Tibial nerve (tissue), 4 donors: ENCODE measurements at places on chromosomes 11 and 22. TPM values are rescaled to one million over a fixed set of nuclear protein-coding genes. Genes with fewer than 3 reads are reported as not detected.

DNA sequence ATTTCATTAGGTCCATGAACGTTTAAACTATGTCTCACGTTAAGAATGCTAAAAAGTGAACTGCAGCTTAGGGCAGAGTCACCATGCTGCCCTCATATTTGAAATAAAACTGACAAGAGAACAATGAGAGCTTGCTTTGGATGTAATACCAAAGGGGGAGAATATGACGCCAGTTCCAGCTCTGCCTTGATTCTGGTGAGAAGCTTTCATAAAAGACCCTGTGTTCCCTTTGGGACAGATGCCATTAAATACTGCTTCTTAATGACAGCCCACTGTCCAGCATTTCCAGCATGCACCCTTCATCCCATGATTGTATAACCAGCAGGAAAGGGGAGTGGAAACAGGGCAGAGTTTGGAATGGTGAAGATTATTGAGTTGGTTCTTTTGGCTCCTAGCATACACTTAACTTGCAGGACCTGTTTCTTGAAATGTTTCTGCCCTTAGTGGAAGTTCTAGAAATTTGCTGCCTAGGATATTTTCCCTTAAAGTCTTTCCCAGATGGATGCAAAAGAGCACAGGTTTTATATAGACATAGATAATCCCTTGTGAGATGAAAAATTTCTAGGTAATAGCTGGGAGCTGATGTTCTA lies 139.3 kb upstream of the LDLRAD3 start:
- no peaks in the 10 kb centered on the region for H3K4me1 ChIP-seq
- no peaks in the 10 kb centered on the region for H3K36me3 ChIP-seq
- no peaks in the 10 kb centered on the region for H3K27me3 ChIP-seq
- no peak overlapping the region for H3K4me3 ChIP-seq

DNA sequence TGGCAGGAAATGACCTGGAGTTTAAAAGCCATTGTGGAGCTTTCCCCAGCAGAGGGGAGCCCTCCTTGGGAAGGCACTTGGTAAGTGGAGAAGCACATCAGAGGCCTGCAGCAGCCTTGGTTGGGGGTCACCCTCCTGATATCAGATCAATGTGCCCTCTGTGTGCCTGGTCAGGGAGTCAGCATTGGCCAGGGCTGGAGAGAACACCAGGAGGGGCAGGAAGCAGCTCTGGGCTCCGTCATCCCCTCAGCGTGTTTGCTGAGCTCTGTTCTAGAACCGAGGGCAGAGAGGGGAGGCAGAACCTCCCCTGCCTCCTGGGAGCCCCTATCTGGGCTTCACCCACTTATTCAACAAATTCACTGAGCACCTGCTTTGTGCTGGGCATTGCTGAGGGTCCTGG lies 846.0 kb downstream of the TBC1D22A start:
- H3K27ac ChIP-seq: no peak overlapping the region
- no peak for DNase-seq
- H3K36me3 ChIP-seq: no peaks in the 10 kb centered on the region
- H3K27me3 ChIP-seq: no peaks in the 10 kb centered on the region
- H3K4me1 ChIP-seq: no peaks in the 10 kb centered on the region
- no peak overlapping the region for H3K4me3 ChIP-seq

DNA sequence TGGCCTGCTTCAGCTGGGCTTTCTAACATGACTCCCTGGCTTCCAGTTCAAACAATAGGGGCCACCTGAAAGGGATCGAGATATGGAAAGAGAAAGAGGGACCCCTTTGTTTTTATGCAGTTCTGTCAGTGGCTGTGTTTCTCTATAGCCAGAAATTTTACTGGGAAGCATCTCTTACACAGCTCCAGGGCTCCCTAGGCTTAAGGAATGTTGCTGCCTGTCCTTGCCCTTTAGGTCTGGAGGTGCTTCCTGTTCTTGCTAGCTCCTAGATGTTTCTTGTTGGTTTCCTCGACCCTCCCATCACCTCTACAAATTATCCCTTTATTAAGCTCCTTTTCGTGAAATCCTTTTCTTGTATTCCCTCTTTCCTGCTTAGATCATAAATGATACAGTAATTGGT lies 21.8 kb upstream of the OR56A1 start:
- no peak overlapping the region for H3K27ac ChIP-seq
- DNase-seq: no peak
- H3K36me3 ChIP-seq: no peaks in the 10 kb centered on the region
- no peaks in the 10 kb centered on the region for H3K4me1 ChIP-seq
- no peaks in the 10 kb centered on the region for H3K27me3 ChIP-seq

DNA sequence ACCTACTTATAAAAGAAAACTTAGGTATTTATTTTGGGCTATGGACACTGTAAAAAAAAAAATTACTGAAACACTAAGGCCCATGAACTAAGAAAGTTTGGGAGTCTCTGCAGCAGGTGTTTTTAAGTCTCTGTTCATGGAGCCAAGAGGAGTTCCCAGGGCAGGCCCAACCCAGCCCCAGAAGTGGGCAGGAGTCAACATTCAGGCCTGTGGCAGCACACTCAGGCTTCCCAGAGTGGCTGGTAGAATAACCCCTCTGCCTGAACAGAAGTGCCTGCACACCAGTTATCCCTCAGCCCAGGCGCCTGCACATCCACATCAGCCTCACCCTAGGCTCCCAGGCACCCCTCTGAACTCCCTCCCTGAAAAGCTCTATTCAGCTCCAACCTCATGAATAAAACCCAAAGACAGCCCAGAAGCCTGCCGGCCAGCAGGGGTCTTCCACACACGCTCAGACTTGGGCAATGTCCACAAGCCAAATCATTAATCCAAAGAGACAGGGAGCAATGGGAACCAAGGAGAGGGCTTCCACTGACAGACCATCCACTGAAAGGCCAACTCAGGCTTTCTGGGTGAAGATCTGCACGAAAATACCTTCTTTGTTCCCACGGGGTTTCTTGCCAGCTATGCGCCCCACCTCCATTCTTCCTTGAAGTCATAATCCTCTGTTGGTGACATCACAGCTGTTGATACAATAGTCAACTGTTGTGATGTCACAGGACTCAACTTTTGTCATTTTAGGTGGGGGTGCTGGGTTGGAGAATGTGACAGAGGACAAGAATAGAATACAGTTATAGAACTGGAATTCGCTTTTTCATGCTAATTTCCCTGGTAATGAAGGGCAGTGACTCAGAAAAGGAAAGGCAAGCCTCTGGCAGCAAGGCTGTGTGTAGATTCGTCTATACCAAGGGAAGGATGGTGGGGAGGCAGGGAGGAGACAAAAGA lies 83.7 kb downstream of the RPL27A start:
- no peaks in the 10 kb centered on the region for H3K36me3 ChIP-seq
- H3K4me1 ChIP-seq: peaks cover 59% of the 10 kb centered on the region
- no peak for DNase-seq
- H3K27me3 ChIP-seq: no peaks in the 10 kb centered on the region
- H3K27ac ChIP-seq: peak overlapping the region; percentile 90
- no peak overlapping the region for H3K4me3 ChIP-seq

- no peaks in the 10 kb centered on the region for H3K27me3 ChIP-seq
- peaks cover 11% of the 10 kb centered on the region for H3K4me1 ChIP-seq
- no peaks in the 10 kb centered on the region for H3K36me3 ChIP-seq
- H3K27ac ChIP-seq: peak within 1 kb of the TSS; percentile 70
Measured at GRCh38 chr11:118883368-118884071, at the start of gene CXCR5. Gene CXCR5, plus strand, starts transcription at chr11:118883892. Its CDS starts 50 bp downstream, at chr11:118883942.

GRCh38 chr11:122746050-122746478 lies 90.5 kb downstream of the UBASH3B start:
- no peak overlapping the region for H3K27ac ChIP-seq
- no peak for DNase-seq
- H3K4me1 ChIP-seq: peaks cover 28% of the 10 kb centered on the region
- H3K27me3 ChIP-seq: no peaks in the 10 kb centered on the region

DNA sequence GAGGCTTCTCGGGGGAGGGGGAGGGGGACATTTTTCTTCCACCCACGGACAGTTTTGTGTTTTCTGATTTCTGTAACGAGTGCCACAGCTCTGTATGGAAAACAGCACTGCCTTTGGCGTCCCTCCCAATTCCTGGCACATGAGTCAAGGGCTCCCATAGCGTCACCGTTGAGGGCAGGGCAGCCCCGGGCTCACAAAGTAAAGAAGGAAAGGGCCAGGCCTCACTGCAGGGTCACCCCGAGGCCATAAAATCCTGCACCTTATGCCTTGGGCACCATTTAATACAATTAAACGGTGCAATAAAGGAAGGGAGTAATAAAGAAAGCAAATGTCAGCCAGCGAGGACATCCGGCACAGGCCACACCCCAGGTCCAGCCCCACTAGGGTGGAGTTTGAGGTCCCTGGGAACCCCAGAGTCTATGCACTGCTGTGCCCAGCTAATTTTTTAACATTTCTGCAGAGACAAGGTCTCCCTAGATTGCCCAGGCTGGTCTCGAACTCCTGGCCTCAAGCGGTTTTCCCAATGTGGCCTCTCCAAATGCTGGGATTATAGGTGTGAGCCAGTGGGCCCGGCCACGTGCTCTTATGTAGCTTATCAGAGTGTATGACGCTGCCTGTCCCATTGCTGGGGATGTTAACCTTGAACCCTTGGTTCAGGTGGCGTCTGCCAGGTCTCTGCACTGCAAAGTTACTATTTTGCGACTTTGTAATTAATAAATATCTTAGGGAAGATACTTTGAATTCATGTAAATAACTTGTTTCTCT lies 13.6 kb upstream of the MUC2 start:
- DNase-seq: peak; percentile 8
- H3K27me3 ChIP-seq: no peaks in the 10 kb centered on the region
- H3K4me1 ChIP-seq: no peaks in the 10 kb centered on the region
- H3K4me3 ChIP-seq: no peak overlapping the region
- no peaks in the 10 kb centered on the region for H3K36me3 ChIP-seq
- no peak overlapping the region for H3K27ac ChIP-seq

DNA sequence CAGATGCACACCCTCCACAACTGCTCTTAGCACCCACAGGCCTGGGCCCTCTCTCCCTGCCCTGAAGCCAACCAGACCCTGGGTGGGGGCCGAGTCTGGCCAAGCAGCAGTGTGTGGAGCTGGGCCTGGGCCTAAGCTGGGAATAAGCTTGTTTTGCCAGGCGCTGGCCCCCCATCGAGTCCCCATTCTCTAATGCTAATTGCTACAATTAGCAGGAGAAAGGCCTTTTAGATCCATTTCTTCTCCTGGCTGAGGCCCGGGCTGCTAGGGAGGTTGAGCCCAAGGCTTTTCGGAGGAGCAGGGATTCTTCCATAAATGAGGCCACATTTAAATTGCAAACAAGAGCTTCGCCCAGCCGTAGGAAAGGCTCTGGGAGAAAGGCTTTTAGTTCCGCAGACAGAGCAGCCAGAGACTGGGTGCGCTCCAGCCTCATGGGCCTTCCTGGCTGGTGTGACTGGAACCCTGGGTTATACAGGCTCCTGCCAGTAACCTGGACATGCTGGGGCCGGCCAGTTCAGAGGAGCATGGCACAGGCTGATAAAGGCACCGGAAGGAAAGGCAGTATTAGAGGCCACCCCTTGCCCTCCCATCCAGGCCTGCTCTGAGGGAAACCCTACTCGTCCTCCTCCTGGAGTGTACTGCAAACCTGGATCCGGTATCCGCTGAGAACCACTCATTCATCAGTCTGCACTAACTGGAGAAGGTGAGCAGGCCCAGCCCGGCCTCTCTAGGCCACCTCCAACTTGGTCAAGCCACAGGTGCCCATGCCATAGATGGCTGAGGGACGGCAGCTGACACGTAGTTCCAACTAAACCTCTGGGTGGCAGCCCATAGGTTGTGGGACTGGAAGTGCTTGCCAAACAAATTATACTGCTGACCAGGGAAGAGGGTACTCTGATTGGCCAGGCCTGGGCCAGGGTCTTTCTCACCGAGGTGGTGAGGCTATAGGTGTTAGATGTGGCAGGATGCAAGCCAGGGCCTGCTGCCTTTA lies 6.2 kb downstream of the KCNQ1OT1 start:
- H3K27me3 ChIP-seq: no peaks in the 10 kb centered on the region
- peak overlapping the region; percentile 1 for H3K27ac ChIP-seq
- H3K4me1 ChIP-seq: peaks cover 7% of the 10 kb centered on the region
- H3K36me3 ChIP-seq: no peaks in the 10 kb centered on the region

The CCDC116 gene
- 0.22 TPM for total RNA-seq

- no peak overlapping the region for H3K27ac ChIP-seq
- no peak overlapping the region for H3K4me3 ChIP-seq
- no peak for DNase-seq
- no peaks in the 10 kb centered on the region for H3K27me3 ChIP-seq
- no peaks in the 10 kb centered on the region for H3K36me3 ChIP-seq
- no peaks in the 10 kb centered on the region for H3K4me1 ChIP-seq
Measured at GRCh38 chr11:77302752-77303151, 1.3 kb upstream of the GDPD4 start.

DNA sequence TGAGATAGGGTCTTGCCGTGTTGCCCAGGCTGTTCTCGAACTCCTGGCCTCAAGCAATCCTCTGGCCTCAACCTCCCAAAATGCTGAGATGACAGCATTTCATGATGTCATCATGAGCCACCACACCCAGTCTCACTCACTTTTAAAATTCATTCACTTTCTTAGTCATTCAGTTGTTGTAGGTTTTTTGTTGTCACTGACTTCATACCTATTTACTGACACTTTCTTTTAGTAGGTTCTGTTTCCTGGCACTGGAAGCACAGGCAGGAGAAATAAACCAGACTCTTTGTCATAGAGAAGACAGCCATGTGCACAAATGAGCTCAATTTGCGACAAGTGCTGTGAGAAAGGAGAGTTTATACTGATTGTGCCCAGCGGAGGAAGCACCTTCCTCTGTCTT lies 10.5 kb downstream of the ART5 start:
- no peak overlapping the region for H3K4me3 ChIP-seq
- no peaks in the 10 kb centered on the region for H3K36me3 ChIP-seq
- H3K27ac ChIP-seq: no peak overlapping the region
- no peaks in the 10 kb centered on the region for H3K4me1 ChIP-seq

The RBM4 gene
- 54.3 TPM for total RNA-seq

- no peak overlapping the region for H3K4me3 ChIP-seq
- no peak for DNase-seq
- H3K36me3 ChIP-seq: no peaks in the 10 kb centered on the region
- no peaks in the 10 kb centered on the region for H3K4me1 ChIP-seq
- no peak overlapping the region for H3K27ac ChIP-seq
Measured at GRCh38 chr11:1644601-1645356, 15.2 kb downstream of the KRTAP5-5 start.

DNA sequence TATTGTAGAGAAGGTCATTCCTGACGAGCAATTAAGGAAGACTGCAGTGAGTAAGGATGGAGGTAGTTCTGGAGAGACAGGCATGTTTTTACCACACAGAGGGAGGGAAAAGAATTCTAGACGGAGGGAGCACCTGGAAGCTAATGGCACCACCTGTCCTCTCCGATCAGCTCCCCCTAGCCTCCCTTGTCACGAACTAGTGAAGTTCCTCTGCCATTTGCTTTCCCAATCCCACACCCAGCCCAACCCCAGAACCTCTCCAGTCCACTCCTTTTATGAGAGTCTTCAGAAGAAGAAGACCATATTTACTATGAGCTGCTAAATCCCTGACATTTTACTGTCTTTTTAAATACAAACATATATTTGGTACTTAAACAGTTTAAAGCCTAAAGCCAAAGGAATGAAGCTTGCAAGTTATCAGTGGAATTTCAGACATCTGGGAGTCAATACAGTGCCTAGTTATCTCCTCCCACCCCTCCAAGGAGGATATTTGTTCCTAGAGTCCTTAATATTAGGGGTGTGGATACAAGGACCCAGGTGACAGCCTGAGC lies 46.1 kb upstream of the HSPA8 start:
- no peak overlapping the region for H3K27ac ChIP-seq
- no peaks in the 10 kb centered on the region for H3K4me1 ChIP-seq
- H3K4me3 ChIP-seq: no peak overlapping the region
- H3K27me3 ChIP-seq: no peaks in the 10 kb centered on the region
- no peak for DNase-seq

- no peak overlapping the region for H3K4me3 ChIP-seq
- DNase-seq: no peak
- no peak overlapping the region for H3K27ac ChIP-seq
- no peaks in the 10 kb centered on the region for H3K27me3 ChIP-seq
Measured at GRCh38 chr11:90288212-90288821, 65.5 kb upstream of the CHORDC1 start.

The MLC1 gene
- total RNA-seq: not detected
